ENCODE measurements at places on chromosomes 4 and X.

DNA sequence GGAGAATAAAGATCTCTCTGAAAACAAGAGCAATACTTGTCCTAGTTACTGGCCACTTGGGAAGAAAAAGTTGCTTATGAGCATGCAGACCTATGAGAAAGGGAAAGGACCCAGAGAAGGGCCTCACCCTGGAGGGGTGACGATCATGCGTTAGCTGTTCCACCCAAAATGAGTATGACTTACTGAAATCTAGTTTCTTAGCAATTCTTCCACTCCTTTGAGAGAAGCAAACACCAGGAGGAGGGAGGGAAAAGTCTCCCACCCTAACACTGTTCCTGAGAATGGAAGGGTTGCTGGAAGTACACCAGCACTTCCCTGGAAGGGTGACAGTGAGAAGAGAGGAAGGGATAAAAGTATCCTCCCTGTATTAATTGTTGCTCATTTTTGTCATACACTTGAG, 107.9 kb downstream of the ADGRL3 start:
- no peak for DNase-seq

GRCh38 chr4:88866862-88867550, 169.4 kb upstream of the NAP1L5 start:
- DNase-seq, result no peak

DNA sequence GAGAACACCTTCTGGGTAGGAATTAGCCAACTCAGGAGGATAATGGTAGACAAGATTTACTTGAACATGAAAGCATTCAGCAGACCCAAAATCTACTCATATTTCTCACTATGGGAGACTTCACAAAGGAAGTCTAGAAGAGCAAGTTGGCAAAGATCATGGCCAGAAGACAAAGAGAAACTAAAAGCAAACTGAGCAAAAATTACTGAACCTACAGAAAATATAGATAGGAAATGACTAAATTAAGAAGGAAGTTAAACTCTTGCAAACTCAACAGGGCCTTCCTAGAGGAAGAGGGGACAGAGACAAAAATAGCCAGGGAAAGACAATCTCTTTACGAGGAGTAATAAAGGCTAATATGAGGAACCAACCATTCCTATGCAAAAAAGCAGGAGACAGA, 18.7 kb downstream of the CORIN start:
- no peak for DNase-seq

DNA sequence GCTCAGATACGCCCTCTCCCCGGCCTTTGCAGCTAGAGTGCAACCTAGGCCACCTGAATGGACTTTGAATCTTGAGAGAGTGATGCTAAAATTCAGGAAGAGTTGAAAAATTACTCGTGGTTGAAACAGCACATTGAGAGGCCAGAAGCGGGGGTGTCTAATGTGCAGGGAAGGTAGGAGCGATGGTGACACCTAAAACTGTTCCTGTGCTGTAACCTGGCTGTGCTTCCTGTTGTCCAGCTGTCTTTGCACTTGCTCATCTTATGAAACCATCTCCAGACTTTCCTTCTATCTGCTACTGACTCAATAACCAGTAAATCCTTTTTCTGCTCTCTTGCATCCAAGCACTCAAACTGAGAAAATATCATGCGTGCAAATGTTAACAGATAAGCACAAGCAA, 106.4 kb upstream of the RPS6KA3 start:
- no peak for DNase-seq

DNA sequence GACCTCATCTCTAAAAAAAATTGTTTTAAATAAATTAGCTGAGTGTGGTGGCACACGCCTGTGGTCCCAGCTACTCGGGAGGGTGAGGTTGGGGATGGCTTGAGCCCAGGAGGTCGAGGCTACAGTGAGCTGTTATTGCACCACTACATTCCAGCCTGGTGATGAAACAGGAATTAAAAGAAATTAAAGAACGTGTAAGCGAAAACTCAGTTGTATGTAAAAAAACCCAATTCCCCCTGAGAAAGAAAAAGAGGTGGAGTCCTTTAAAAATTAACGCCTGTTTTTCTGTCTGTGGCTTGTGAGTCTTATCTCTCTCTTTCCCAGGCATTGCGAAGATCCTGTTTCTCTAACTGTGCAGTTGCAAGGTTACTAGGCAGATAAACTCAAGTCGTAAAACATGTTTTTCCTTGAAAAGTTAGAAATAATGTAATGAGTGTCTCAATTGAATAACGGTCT, 22.1 kb downstream of the EPGN start:
- DNase-seq, result no peak

- DNase-seq, result no peak
Observed at GRCh38 chr4:23298371-23298770, 591.5 kb downstream of the PPARGC1A start.

- DNase-seq, result no peak
Observed at GRCh38 chrX:120428309-120428708, 40.8 kb downstream of the LAMP2 start.

GRCh38 chr4:40916880-40917279, 167.1 kb downstream of the NSUN7 start:
- peak; percentile 33 for DNase-seq

DNA sequence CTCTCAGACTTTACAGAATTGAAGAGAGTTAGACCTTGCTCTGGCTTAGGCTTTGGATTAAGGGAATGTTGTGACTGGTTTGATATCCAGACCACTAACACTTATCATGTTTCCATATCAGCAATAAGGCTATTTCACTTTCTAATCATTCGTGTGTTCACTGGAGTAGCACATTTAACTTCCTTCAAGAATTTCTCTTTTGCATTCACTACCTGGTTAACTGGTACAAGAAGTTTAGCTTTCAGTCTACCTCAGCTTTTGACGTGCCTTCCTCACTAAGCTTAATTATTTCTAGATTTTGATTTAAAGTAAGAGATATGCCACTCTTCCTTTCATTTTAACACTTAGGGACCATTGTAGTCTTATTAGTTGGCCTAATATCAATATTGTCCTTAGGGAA, 62.6 kb downstream of the CASP6 start:
- no peak for DNase-seq

DNA sequence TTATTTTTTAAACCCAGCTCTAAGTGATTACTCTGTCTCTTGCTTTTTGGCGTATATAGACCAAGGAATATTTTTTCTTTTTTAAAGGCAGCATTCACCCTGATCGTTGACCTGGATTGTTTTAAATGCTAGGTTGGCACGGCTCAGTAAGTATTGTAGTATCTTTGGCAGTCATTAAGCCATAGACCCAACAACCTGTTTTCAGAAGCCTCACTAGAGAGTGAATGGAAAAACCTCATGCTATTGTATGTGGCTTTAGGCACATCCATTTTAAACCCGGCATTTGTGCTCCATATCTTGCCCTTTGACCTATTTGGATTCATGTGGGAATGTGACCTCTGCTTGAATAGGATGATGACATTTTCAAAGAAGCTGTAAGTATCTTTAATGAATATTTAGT, 183.9 kb downstream of the SNCA start:
- DNase-seq, result no peak

All from midbrain (tissue), 1 donor.